Breast epithelium (tissue), 4 donors: ENCODE measurements at places on chromosomes 3 and 15. TPM values are rescaled to one million over a fixed set of nuclear protein-coding genes. Genes with fewer than 3 reads are reported as not detected.

The GRK7 gene
- total RNA-seq = not detected

The PYGO1 gene
- 5.9 TPM for total RNA-seq

The MORC1 gene
- not detected for total RNA-seq

The DLL4 gene
- total RNA-seq = 3.5 TPM

The DPPA2 gene
- total RNA-seq = not detected

The GOLGA6L7 gene
- not detected for total RNA-seq

The CLDN1 gene
- total RNA-seq = 0.80 TPM

The C3orf22 gene
- total RNA-seq = not detected

The RBMS3 gene
- total RNA-seq = 48.4 TPM

The CYP1A1 gene
- total RNA-seq = 0.80 TPM

The CEP19 gene
- total RNA-seq = 2.1 TPM

- H3K4me3 ChIP-seq = no peak overlapping the region
- no peaks in the 10 kb centered on the region for H3K36me3 ChIP-seq
- no peaks in the 10 kb centered on the region for H3K27me3 ChIP-seq
- DNase-seq = no peak
- H3K27ac ChIP-seq = peak overlapping the region; percentile 82
- peaks cover 44% of the 10 kb centered on the region for H3K4me1 ChIP-seq
Observed at GRCh38 chr3:172136330-172136729, 97.0 kb downstream of the FNDC3B start.

DNA sequence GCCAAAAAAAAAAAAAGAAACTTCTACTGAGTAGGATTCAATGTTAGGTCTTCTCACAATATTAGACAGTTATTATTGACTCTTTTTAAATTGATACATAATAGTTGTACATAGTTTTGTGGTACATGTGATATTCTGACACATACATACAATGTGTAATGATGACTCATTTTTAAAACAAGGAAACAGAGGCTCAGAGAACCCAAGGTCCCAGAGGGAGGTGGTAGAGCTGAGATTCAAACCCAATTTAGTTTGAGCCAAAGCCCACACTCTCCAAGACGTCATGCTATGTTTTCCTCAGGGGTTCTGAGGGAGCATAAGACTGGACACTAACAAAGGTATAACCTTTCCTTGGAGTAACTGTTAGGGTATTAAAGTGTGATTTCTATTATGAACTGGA lies 40.6 kb downstream of the MYO5C start:
- H3K27ac ChIP-seq = no peak overlapping the region
- no peaks in the 10 kb centered on the region for H3K27me3 ChIP-seq
- no peak for DNase-seq
- no peaks in the 10 kb centered on the region for H3K4me1 ChIP-seq
- no peaks in the 10 kb centered on the region for H3K36me3 ChIP-seq
- no peak overlapping the region for H3K4me3 ChIP-seq

DNA sequence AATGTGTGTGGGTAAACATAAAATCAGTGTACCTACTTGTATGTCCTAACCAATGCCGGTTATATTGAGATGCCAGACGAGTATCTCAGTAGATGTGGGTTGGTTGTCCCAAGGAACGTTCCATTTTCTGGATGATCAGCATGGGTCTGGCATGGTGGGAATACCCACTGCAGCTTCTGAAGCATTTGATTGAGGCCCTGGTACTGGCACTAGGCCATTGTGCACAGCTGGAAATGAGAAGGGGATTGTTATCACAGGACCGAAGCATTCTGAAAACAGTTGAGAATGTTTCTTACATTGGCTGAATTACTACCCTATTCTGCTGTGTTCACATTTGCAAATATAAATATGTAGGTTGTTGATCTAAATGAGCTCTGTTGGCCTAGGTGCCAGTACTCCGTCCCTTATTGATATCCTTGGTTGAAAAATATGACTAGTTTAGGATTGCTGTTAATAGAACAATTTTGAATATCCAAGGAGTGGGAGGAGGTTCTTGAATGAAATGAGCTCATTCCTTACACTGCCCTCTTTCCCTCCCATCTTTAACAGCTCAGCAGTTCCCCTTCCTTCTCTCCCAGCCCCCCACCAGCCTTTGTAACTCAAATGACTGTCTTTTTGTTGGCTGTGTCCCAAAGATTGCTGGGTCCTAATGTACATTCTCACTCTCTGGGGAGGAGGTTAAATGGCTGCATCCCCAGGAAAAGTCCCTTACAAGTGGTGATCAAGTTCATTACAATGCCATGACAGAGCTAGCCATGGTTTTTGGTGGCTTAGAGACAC lies 293.3 kb upstream of the TPM1 start:
- H3K36me3 ChIP-seq = no peaks in the 10 kb centered on the region
- DNase-seq = no peak
- no peak overlapping the region for H3K27ac ChIP-seq
- H3K4me3 ChIP-seq = no peak overlapping the region

DNA sequence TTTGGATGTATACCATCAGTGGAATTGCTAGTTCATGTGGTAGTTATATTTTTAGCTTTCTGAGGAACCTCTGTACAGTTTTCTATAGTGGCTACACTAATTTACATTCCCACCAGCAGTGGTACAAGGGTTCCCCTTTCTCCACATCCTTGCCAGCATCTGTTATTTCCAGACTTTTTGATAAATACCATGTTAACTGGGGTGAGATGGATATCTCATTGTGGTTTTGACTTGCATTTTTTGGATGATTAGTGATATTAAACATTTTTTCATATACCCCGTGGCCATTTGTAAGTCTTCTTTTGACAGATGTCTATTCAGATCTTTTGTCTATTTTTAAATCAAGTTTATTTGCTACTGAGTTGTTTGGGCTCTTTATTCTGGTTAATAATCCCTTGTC lies 455.6 kb upstream of the RARB start:
- no peaks in the 10 kb centered on the region for H3K27me3 ChIP-seq
- H3K4me1 ChIP-seq = no peaks in the 10 kb centered on the region
- no peaks in the 10 kb centered on the region for H3K36me3 ChIP-seq
- no peak for DNase-seq

- no peaks in the 10 kb centered on the region for H3K36me3 ChIP-seq
- no peaks in the 10 kb centered on the region for H3K27me3 ChIP-seq
- no peak overlapping the region for H3K4me3 ChIP-seq
Observed at GRCh38 chr3:125075738-125076137, 19.9 kb upstream of the HEG1 start.

DNA sequence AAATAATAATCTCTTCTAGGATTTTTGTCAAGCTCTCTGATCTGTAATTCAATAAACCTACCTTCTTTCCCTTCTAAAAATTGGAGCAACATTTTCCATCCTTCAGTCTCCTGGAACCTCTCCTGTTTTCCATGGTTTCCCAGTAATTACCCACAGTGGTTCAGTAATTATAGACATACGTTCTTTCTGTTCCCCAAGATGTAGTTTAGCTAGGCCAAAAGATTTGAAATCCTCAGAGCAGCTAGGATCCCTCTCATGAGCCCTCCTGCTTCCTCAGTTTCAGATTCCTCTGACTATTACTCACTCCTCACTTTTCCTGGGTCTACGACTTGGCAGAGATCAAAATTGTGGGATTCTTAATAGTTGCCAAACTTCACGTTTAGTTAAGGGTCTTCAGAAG lies 76.9 kb upstream of the IGSF10 start:
- no peak for DNase-seq
- peak overlapping the region; percentile 77 for H3K27ac ChIP-seq
- H3K27me3 ChIP-seq = no peaks in the 10 kb centered on the region
- H3K4me3 ChIP-seq = no peak overlapping the region
- no peaks in the 10 kb centered on the region for H3K36me3 ChIP-seq

GRCh38 chr3:116808725-116809124 lies 99.1 kb downstream of the TUSC7 start:
- no peaks in the 10 kb centered on the region for H3K36me3 ChIP-seq
- no peak overlapping the region for H3K4me3 ChIP-seq

DNA sequence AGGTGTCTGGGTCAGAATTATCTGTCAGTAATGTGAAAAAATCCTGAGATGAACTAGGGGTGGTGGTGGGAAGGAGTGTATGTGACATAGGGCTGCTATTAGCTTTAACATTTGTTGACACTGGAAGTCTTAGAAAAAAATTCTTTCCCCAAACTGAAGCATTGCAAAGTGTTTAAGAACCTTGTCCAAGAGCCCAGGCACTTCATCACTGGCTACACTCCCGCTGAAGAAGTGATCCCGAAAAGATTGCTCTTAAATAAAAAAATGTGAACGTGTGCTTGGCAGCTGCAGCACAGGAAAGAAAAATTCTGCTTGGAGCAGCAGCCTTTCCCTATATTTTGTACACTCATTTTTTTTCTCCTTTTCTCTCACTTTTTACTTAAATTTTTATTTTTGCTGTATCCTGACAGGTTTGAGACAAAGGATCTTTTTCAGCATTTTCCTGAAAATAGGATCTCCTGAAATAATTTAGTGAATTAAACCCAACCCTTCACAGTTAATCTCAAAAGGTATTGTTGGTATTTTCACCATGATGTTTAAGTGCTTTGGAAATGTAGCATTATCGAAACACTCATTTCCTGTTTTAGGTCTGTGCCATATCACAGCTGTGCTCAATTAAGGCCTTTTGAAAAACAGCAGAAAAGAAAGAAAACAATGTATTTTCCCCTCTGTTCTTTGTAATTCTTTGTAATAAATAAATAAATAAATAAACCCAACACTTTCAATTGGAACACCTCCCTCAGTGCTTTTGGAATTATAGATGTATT lies 477.6 kb downstream of the ZNF385D start:
- no peaks in the 10 kb centered on the region for H3K4me1 ChIP-seq
- H3K4me3 ChIP-seq = no peak overlapping the region
- H3K36me3 ChIP-seq = no peaks in the 10 kb centered on the region
- no peaks in the 10 kb centered on the region for H3K27me3 ChIP-seq
- DNase-seq = no peak
- no peak overlapping the region for H3K27ac ChIP-seq

DNA sequence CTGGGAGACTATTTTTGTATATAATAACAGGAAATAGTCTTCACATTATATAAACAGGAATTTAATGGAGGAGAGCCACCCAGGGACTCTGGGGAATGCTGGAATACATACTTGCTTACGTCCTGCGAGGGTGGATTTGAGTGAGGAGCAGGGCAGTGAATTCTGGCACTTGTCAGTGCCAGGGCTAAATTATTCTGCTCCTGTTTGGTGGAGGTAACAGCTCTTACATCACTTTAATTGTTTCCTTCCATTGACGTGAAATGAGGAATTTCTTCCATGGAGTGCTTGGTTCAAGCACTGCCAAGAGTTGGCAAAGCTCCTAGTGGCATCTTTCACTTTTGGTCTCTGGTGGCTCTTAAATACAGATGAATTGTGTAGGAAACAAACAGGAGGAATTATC lies 94.1 kb upstream of the GOLGA8J start:
- no peaks in the 10 kb centered on the region for H3K36me3 ChIP-seq
- no peak overlapping the region for H3K27ac ChIP-seq

DNA sequence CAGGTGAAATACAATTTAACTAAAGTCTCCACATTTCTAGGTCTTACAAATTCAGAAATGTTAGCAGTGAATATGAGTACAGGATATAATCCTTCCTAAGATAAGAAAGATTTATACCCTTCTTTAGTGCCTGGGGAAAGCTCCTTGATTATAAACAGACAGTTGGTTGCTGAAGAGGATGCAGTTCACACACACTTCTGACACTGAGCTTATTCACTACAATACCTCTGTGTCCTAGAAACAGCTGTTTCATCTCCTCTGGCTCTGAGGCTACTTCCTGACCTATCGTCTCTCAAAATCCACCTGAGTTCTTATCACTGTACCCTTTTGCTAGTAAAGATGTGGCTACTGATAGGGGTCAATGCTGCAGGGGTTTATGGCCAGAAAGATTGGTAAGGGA lies 57.1 kb downstream of the TP63 start:
- H3K27ac ChIP-seq = no peak overlapping the region
- no peak for DNase-seq
- H3K27me3 ChIP-seq = no peaks in the 10 kb centered on the region
- H3K4me3 ChIP-seq = no peak overlapping the region
- H3K36me3 ChIP-seq = no peaks in the 10 kb centered on the region

GRCh38 chr15:31446546-31446945 lies 119.9 kb downstream of the KLF13 start:
- H3K36me3 ChIP-seq = no peaks in the 10 kb centered on the region
- no peak overlapping the region for H3K4me3 ChIP-seq

- H3K4me3 ChIP-seq = no peak overlapping the region
- no peaks in the 10 kb centered on the region for H3K4me1 ChIP-seq
- no peak for DNase-seq
- no peak overlapping the region for H3K27ac ChIP-seq
- H3K27me3 ChIP-seq = no peaks in the 10 kb centered on the region
Observed at GRCh38 chr3:49713336-49714105, 6.0 kb downstream of the AMIGO3 start.

DNA sequence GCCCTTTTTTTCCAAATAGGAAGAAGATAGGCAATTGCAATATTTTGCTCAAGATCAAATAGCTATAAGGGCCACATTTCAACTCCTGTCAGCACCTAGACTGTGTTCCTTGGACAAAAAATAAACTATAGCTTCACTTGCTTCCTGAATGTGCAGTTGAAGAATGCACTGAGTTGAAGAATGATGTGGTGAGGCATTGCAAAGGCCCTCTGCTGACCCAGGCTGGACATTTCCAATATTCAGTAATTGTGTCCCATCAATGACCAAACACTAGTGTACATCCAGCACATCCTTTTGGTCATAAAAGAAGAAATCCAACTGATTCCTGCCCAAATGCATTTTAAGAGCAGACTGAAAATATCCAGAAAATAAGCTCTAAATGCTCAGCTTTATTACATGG lies 424.8 kb upstream of the TGFBR2 start:
- no peaks in the 10 kb centered on the region for H3K36me3 ChIP-seq
- no peaks in the 10 kb centered on the region for H3K27me3 ChIP-seq
- DNase-seq = no peak
- no peak overlapping the region for H3K4me3 ChIP-seq
- H3K4me1 ChIP-seq = no peaks in the 10 kb centered on the region
- no peak overlapping the region for H3K27ac ChIP-seq

DNA sequence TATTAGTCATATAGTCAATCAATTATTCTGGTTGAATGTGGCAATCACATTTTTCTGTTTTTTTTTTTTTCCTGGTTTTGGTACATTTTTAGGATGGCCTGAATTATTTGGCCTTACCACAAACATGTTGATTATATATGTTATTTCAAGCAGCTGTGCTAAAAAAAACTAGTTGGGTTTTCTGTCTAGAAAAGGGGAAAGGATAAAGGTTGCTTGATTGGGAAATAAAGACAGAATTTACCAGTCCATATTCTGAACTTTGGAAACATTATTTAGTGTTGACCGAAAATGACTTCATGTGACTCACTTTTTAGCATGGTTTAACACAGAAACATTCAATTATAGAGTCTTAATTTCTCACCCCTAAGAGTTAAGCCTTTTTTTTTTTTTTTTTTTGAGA lies 8.1 kb downstream of the MORF4L1 start:
- H3K27me3 ChIP-seq = no peaks in the 10 kb centered on the region
- no peak overlapping the region for H3K27ac ChIP-seq
- no peak overlapping the region for H3K4me3 ChIP-seq

- no peak for DNase-seq
- no peak overlapping the region for H3K4me3 ChIP-seq
- no peaks in the 10 kb centered on the region for H3K27me3 ChIP-seq
- no peaks in the 10 kb centered on the region for H3K4me1 ChIP-seq
- H3K27ac ChIP-seq = no peak overlapping the region
- H3K36me3 ChIP-seq = no peaks in the 10 kb centered on the region
Observed at GRCh38 chr3:182124187-182124586, 412.5 kb downstream of the SOX2 start.

- H3K4me3 ChIP-seq = no peak overlapping the region
- no peaks in the 10 kb centered on the region for H3K27me3 ChIP-seq
- no peaks in the 10 kb centered on the region for H3K4me1 ChIP-seq
- no peak for DNase-seq
Observed at GRCh38 chr3:95899494-95899893, 914.9 kb upstream of the EPHA6 start.
